NCI-H2171 treated with DMSO at 0.1 percent for 48 hours (cell line): ENCODE measurements at places on chromosomes 11 and 22.

DNA sequence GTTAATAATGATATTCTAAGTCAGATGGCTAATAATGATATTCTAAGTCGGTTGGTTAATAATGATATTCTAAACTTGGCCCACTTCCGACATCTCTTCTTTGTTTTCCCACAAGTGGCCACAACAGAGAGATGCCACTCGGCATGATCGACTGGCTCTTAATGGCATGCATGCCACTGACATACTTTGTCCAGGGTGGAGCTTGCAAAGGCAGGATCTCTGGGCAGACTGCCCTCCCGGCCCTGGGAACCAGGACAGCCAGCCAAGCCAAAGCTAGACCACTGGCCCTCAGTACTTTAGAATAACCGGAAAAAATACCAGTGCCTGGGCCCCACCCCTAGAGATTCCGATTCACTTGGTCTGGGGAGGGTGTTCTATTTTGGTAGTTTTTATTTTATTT, 78.1 kb downstream of the KIAA1671 start:
- no peak for DNase-seq

DNA sequence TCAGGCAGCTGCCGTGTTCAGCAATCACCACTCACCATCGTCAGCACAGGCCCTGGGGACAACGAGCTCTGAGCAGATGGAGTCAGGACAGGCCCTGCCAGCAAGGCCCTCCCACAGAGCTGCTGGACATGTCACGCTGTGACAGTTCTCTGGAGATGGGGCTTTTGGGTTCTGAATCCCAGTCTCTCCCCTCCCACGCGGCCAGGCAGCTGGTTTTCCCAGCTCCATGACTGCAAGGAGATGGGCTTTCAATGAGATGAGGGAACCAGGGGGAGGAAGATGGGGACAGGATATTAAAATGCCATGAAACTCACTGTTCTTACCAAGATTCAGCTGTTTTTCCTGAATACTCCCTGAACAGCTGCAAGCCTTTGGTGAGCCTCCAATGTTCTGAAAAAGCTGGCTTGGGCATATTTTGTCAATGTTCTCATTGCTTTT, 305.9 kb downstream of the BRD1 start:
- no peak for DNase-seq

- no peak for DNase-seq
These were observed 129.3 kb downstream of the FBXO7 start for GRCh38 chr22:32603651-32604540.

GRCh38 chr22:20146777-20147176, 4.1 kb downstream of the CCDC188 start:
- no peak for DNase-seq

DNA sequence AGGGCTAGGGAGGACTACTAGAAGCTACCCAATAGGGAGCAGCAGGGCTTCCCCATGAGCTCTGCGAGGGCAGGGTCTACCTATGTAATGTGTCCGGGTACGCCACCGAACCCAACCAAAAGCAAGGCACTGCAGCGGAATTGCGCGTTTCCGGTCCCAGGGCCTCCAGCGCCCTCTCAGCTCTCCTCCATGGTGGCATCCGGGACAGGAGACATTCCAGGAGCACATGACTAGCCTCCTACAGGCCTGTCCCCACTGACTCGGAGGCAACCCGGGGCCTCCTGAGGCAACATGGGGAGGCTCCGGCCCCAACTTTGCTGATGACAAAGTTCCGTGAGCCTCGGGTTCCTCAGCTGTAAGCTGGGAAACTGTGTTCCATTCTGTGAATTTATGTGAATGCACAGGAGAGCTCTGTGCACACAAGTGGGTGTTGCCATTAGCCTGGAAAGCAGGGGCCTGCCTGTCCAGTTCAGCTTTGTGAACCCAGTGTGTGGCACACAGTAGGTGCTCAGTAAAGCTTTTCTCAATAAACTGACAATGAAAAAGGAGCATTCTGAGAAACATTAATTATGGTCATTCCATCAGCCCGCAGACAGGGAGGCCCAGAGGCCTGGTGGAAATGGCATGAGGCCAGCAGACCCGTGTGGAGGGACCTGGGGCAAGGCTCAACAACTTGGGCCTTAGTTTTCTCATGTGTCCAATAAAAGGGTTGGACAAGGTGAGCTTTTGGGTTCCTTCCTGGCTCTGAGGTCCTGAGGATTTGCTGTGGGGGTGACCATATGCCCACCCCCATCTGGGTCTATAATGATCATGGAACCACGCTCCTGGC, 50.3 kb downstream of the CHRDL2 start:
- no peak for DNase-seq

DNA sequence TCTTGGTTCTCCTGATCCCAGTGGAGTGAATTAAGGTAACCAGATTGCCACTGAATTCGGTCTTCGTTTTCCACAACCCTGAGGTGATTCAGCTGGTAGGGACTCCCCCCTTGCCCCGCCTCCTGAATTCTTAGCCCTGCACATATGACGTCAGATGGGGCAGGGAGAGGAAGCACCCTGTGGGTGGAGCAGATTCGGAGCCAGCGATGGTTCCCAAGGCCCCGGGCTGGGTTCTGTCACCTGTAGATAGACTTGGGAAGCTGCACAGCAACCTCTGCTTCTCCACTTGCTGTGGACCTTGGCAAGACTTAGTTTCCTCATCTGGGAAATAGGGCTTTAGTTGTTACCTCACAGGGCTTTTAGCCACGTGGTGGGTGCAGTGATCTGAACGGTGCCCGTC, 67.8 kb downstream of the CTTN start:
- DNase-seq: no peak

- no peak for DNase-seq
These were observed 17.2 kb downstream of the SCGB1A1 start for GRCh38 chr11:62435846-62436660.

- no peak for DNase-seq
These were observed 124.8 kb upstream of the NECTIN1 start for GRCh38 chr11:119853581-119854360.

GRCh38 chr22:27135031-27135981, 477.9 kb downstream of the MIAT start:
- no peak for DNase-seq

GRCh38 chr11:68328374-68329091, 16.1 kb downstream of the LRP5 start:
- DNase-seq: no peak

DNA sequence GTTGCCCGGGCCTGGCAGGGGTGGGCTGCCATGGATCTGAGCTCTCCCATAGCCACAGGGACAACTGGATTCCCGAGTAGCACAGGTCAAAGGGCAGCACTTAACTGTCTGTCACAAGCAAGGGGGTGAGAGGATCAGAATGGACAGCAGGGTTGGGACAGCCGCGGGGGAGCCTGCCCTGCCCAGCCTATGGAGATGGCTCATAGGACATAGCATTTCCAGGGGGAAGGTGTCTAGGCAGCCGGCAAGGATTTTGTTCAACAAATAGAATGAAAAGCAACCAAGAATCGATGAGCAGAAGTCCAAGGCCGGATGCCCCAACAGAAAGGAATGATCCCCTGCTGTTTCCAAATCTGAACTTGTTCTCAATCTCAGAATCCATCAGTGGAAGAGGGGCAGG, 92.9 kb downstream of the RPS6KA4 start:
- DNase-seq: no peak

DNA sequence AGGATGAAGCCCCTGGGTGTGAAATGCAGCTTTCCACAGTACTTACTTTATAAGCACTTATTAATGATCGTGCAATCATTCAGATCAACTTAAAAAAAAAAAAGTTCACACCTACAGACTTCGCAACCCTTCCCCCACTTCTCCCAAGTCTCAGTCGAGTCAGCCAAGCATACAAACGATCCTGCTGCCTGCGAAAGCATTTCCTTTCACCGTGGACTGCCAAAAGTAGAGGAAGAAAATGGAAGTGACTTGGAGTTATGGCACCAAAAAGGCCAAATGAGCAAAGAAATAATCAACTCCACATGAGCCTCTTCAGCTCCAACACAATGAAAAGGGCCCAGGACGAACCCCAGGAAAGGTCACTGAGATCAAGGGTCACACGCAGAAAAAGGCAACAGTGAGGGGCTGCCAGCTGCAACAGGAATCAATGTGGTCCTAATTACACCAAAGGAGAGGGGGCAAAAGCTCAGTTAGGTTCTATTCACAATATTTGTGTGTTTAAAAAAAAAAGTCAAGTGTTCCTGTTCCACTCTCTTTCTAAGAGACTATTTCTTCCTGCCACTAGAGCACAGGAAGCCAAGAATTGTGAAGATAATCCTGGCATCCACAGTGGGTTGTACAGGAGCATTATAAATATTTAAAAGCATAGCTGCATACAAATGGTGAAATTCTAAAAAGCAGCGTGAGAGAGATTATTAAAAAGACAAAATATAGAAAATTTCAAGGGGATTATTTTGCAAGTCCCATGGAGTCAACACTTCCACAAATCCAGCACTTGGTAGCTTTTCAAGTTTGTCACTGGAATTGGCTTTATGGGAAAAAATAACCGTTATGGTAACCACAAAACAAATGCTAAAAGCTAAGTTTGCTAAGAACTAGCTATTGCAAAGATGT, 28.4 kb downstream of the CDON start:
- no peak for DNase-seq

DNA sequence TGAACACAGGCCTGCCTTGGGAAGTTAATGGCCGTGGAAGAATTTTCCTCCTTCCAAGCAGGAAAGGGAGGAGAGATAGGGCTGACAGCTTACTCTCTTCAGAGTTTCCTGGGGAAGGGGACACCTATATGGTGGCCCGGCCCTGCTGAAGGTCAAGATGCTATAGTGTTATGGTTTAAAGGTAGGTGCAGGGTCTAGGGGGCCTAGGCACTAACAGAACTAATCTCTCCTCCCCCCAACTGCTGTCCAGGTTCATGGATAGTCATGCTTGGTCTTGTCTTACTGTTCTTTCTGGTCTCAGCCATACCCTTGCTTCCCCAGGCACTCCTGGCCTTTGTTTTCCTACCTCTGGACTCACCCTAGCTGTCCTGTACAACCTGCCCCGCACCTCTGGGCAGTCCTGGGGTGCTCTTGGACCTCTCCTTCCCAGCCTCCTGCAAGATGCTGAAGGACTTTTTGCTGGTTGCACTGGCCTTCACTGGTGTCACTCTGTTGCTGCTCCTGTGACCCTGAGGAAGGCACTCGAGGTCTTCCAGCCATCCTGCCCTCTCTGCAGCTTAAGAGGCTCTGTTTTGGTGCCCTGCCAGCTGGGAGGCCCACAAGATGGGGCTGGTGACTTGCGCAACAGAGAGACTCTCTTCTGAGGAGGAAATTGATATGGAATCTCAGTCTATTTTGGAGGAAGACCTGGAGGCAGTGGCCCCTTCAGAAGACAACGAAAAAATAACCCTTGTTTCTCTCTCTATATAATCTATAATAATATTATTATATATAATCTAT, 17.9 kb downstream of the SEC14L3 start:
- DNase-seq: peak; percentile 51

GRCh38 chr11:85685820-85686459, at the start of gene CCDC89:
TSS of gene CCDC89 (minus strand) at chr11:85686195. CDS start at chr11:85686130, 65 bp downstream.
- DNase-seq: peak; percentile 36

- DNase-seq: no peak
These were observed 12.7 kb upstream of the LARGE1 start for GRCh38 chr22:33932997-33933396.

DNA sequence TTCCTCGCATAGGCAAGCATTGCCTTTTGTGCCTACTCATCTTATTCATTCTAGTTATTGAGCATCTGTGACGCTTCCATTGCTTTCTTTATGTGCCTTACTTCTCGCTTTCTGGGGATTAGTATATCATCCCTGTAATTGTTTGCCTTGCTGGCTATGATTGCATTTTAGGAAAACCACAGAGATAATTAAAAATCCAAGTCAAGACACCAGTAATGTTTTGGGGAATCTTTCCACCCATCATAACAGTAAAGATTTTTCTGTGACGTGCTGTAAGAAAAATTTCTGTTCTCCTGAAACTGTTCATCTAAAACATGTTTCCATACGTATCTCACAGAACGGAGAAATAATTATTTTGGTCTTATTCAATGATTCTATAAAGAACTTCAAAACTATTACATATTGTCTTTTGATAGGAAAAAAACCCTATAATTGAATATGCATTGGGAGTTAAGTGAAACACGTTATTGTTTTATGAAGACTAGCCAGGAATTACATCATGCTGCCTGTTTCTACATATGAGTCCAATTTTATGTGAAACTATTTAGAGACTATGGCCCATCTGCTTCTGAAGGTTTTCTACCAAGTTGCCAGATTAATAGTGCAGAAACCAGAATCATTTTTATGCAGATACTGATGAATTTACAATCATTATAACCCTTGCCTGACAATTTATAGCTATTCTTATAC, 133.7 kb upstream of the FIBIN start:
- DNase-seq: no peak

GRCh38 chr11:132220474-132220873, 850.1 kb downstream of the NTM start:
- DNase-seq: no peak

GRCh38 chr22:42327462-42328129, 57.1 kb upstream of the TCF20 start:
- no peak for DNase-seq

DNA sequence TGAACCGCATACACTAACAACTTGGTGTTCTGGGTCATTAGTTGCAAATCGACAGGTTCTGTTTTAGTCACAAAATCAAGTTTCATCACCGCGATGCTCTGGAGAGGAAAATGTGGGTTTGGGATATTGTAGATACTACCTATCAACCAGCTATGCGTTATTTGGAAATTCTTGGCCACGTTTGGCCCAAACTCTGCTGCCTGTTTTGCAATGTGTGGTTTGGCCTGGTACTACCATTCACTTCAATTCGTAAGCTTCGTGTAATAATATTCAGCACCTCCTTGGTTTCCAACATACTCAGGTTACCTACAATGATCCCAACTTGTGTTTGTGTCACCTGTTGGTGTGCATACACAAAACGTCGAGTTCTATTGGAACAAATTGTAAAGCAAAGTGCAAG, 16.2 kb upstream of the ACER3 start:
- DNase-seq: no peak

GRCh38 chr22:50544078-50544745, 1.5 kb upstream of the KLHDC7B start:
- peak; percentile 62 for DNase-seq

- no peak for DNase-seq
These were observed 134.0 kb upstream of the TEAD1 start for GRCh38 chr11:12540075-12540680.

- no peak for DNase-seq
These were observed 5.4 kb downstream of the PLA2G6 start for GRCh38 chr22:38176170-38176741.

DNA sequence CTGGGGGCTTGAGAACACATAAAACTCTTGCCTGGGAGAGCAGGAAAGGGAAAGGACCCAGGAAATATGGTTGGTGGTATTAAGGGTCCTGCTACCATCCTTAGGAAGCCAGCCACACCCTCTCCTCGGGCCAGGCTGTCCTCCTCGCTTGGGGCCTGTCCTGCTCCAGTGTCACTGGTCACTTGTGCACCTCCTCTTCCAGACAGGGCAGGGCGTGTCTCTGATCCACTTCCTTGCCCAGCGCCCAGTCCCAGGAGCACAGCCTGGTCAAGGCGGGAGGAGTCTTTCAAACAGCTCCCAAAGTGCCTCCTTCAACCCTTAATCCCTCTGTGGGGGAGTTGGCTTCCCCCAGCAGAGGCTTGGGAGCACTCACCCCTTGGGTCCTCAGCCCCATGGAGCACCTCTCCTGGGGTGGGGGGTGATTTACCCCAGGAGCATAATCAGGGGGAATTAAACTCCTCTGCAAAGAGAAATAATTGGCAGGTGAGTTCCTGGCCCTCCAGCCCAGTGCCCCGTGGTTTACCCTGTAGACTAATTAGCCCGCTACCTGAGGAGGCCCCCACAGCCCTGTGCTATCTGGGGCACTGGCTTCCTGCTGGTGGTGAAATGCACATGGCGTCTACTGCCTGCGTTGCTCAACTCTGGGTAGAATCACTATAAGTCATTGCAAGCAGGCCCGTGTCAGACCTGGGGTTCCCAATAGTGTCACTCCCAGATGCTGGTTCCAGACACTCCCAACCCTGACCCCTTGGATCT, 8.0 kb downstream of the TMPRSS6 start:
- DNase-seq: no peak
